ENCODE measurements at places on chromosomes 11 and 22.
A peak's percentile ranks its signal among the peaks of the same experiment; 100 is the strongest.

DNA sequence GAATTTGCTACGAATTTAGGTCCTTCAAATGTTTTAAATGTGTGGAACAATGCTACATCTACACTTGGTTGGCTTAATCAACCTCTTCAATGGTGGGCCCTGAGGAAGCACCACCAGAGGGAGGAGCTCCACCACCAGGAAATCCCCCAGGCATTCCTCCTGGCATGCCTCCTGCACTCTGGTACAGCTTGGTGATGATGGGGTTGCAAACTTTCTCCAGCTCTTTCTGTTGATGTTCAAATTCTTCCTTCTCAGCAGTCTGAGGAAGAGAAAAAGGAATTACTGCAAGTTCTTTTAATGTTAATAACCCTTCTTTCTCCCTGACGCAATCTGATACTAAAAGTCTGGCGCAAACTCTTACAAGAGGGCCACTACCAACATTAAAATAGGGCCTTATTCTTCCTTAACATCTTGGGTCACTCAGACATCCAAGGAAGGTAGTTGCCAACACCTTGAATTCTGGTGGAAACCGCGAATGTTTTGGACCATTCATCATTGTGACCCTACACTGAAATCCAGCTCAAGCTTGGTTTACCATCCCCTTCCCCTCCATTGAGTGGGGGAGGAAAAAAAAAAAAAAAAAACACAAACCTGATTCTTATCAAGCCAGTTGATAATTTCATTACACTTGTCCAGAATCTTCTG, 4.2 kb downstream of the HSPA8 start:
- DNase-seq = no peak

GRCh38 chr11:117613521-117613920, 183.5 kb downstream of the DSCAML1 start:
- DNase-seq = no peak

DNA sequence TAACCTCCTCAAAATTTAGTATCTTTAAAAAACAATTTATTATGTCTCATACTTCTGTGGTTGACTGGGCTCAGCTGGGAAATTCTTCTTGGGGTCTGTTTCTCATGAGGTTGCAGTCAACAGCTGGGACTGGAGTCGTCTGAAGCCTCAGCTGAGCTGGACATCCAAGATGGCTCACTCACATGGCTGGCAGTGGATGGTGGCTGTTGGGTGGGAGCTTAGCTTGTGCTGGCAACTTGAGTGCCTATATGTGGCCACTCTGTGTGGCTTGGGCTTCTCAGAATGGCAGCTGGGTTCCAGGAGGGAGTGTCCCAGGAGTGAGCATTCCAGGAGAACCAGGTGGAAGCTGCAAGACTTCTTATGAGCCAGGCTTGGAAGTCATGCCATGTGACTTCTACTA, 13.2 kb downstream of the THY1 start:
- no peak for DNase-seq

GRCh38 chr22:24497841-24498258, 2.7 kb downstream of the UPB1 start:
- no peak for DNase-seq

GRCh38 chr11:6941970-6942369, 15.7 kb downstream of the ZNF215 start:
- DNase-seq = no peak

- DNase-seq = no peak
Measured at GRCh38 chr11:93491973-93492372, 51.2 kb downstream of the SMCO4 start.

- DNase-seq = no peak
Measured at GRCh38 chr11:626475-627307, at the start of gene SCT. SCT (minus strand) TSS chr11:627181; CDS start chr11:627143, 38 bp downstream.

DNA sequence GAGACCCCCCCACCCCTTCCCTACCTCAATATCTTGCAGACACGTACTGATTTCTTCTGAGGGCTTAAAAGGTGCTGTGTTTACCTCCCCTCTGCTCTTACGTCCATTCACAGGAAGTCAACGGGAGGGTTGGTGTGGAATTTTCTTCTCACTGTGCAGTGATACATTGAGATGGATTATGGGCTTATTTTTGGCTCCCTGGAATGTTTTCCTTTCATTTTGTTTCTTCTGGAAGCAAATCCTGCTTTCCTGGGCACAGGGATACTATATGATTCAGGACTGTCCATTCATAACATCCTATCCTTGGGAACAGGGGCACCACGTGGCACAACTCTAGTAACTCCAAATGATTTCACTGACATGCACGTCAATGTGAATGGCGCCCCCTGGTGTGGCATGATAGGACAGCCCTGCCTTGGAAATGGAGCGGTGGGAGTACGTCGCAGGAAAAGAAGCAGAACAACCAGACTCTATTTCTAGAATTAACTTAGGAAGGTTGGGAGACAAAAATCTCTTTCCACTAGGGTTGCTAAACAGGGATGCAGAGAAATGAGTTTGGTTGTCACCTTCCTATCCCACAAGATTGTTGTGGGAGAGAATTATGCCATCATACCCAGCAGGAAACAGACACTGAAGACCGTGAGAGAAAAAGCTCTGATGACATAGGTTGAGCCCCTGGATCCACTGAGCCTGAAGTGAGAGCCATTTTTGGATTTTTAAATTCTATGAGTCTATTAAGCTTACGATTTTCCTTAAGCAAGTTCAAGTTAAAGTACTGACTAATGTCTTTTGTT, 146.5 kb upstream of the RAG2 start:
- peak; percentile 33 for DNase-seq

- no peak for DNase-seq
Measured at GRCh38 chr11:10696468-10697322, 3.1 kb upstream of the IRAG1 start.

DNA sequence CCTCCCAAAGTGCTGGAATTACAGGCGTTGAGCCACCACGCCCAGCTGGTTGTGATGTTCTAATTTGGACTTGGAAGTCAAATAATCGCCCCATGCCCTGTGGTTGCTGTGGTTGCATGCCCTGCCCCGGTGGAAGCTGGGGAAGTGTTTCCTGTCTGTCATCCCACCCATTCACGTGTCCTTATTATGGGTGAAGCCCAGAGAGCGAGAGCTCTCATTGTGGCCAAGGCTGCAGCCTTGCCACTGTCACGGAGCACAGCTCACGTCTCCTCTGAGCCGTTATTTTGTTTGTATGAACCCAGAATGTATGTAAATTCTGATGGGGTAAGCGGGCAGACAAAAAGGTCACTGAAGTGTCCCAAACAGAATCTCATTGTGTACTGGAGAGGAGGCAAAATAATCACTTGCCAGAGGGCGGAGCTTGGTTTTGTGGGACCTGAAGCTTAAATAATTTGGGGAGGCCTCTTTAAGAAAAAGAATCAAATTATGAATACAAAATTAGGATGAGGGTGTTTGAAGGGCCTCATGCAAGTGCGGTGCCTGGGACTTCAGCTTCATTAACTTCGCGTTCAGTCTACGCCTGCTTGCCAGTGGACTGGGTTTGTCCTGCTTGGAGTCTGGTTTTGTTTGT, 25.8 kb upstream of the TREH start:
- DNase-seq = no peak

DNA sequence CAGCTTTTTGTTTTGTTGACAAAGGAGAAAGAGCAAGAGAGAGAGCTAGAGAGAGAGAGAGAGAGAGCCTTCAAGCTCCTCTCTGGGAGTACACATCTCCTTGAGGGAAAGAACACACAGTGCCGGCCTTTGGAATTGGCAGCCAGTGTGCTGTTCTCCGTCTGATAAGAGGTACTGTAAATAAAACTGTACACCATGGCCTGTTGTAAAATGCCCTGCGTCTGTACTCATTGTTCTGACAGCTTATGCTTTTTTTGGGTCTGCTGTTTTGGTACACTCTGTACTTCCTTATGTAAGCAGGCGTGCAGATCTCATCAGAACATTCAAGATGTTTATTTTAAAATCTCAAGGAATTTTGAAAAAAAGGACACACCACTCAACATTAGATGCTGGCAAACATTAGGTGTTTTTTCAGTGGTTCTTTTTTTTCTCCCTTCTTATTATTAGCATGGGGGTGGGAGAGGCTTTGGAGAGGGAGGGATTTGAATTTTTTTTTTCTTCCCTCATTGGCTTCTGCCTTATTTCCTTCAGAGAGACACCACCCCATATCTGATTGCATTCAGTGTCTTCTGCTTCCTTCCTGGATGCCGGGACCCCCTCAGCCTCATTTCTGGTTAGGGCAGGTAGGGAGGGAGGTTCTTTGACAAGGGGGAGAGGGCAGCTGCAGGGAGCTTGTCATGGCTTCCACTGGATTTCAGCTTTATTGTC, 116.8 kb upstream of the NNMT start:
- DNase-seq = peak; percentile 56
